ENCODE measurements at places on chromosomes 7 and 10.

GRCh38 chr7:152076324-152076821, 50.9 kb downstream of the GALNT11 start:
- DNase-seq = peak; percentile 70

GRCh38 chr7:23235813-23236221, 10.8 kb upstream of the GPNMB start:
- DNase-seq = peak; percentile 76

DNA sequence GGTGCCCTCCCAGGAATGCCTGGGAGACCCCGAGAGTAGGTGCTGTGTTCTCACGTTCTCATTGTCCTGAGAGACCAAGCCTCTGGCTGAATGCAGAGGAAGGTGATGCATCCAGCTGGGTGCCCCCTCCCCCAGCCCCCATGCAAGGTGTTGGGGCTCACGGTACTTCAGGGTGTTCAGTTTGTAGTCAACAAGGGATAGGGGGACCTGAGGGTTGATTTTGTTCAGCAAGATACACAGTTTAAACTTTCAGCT, 60.4 kb upstream of the DUSP5 start:
- DNase-seq = no peak

DNA sequence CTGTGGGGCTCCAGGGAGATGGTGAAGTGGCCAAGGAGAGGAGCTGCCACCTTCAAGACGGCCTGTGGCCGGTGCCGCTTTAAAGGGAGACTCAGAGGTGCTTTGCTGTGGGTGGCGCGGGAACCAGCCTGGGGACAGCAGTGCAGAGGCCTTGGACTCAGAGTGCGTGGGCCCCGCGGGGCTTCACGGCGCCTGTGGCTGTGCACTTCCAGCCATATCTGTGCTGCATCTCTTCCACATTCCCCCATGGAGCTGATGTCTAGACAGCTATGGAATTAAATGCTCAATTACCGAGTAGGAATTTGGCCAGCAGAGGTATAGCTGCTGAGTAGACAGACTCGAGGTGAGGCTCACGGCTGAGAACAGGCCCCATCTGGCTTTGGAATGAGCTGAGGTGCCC, 41.7 kb downstream of the HTRA1 start:
- no peak for DNase-seq

GRCh38 chr10:21518149-21518640, 7.3 kb downstream of the SKIDA1 start:
- DNase-seq = peak; percentile 44

DNA sequence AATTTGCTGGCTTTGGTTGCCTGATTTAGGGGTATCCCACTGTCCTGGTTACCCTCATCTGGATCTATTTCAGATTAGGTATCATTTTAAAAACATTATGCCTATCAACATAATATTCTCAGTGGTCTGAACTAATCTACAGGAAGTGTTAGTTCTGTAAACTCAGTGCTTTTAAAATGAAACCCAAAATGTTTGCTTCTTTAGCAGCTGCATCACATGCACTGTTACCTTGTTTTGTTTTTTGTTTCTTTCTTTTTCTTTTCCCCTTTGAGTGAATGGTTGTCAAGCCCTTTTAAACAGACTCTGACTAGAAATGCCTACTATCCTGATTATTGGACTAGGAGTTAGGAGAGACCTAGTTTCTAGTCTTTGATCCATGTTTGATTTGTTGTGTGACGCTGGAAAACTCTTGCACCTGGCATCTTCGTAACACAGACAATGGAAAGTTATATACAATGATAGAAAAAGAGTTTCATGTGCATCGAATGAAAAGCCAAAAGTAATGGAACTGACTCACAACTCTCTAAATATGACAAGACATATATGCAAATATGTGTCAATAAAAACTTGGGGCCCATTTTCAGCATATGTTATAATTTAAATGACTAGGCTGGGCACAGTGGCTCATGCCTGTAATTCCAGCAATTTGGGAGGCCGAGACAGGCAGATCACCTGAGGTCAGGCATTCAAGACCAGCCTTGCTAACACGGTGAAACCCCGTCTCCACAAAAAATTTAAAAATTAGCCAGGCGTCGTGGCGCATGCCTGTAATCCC, 52.3 kb upstream of the STRIP2 start:
- DNase-seq = no peak

GRCh38 chr7:94080551-94080950, 76.4 kb upstream of the BET1 start:
- no peak for DNase-seq

- DNase-seq = no peak
These were observed 83.9 kb downstream of the CHN2 start for GRCh38 chr7:29278337-29279069.

DNA sequence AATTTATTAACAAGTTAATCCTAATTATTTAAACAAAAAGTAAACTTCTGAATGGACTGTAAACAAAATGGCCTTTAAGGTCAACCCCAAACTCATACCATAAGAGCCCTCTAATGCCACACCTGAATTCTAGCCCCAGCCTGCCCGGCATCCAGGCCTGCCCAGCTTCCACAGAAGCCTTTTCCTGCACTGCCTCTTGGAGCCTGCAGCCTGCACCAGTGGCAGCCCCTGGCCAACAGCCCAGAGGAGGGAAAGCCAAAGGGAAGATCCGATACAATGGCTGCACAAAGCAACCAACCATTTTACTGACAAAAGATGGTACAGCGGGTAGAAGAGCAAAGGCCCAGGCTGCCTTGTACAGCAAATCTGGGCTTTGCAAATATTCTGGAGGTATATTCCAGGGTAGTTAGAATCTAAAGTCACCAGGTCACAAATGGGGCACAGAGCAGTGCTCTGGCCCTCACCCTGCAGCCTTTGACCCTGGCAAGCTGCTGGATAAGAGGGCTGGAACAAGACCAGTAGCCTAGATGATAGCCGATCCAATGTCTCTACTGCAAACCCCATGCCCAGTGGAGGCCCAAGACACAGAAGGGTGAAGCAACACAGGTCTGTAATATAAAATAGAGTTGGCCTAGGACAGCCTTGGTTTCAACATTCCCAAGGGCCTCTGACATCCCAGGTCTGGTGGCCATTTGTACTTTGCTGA, 12.5 kb upstream of the CH25H start:
- no peak for DNase-seq

DNA sequence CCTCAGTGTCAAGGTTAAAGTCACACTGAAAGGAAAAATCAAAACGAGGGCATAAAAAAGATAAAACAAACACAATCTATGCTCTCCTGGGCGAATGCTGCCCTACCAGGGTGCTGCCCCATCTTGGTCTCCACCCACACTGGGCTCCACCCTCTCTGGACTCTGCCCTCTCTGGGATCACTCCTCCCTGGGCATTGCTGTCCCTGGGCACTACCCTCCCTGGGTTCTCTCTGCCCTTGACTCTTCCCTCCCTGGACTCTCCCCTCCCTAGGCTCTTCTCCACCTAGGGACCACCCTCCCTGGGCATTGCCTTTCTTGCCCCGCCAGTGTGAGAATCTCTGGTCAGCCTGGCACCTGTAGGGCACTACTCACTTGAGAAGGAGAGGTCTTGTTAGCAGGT, 8.6 kb downstream of the GDF2 start:
- no peak for DNase-seq

- no peak for DNase-seq
These were observed 1.0 kb upstream of the PRKAR2B start for GRCh38 chr7:107043491-107043890.

- peak; percentile 20 for DNase-seq
These were observed 43.2 kb downstream of the CCNY start for GRCh38 chr10:35379226-35380137.

- DNase-seq = peak; percentile 98
These were observed 298.5 kb downstream of the KLF6 start for GRCh38 chr10:3486346-3487065.

DNA sequence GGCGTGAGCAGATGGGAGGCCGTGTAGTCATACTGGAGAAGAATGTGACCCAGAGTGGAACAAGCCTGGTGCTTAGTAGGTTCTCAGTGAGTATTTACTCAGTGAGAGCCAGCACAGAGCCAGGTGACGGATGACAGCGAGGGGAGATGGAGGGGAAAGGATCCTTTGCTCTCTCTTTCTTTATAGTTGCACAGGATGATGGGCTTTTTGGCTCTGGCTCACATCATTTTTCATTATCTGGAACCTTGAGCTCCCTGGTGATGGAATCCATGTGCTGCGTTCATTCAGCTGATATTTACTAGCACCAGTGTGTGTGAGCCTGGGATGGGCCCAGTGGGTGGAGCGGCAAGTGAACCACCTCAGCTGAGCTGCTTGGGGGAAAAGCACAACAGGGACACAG, 17.2 kb downstream of the BTBD16 start:
- DNase-seq = no peak

DNA sequence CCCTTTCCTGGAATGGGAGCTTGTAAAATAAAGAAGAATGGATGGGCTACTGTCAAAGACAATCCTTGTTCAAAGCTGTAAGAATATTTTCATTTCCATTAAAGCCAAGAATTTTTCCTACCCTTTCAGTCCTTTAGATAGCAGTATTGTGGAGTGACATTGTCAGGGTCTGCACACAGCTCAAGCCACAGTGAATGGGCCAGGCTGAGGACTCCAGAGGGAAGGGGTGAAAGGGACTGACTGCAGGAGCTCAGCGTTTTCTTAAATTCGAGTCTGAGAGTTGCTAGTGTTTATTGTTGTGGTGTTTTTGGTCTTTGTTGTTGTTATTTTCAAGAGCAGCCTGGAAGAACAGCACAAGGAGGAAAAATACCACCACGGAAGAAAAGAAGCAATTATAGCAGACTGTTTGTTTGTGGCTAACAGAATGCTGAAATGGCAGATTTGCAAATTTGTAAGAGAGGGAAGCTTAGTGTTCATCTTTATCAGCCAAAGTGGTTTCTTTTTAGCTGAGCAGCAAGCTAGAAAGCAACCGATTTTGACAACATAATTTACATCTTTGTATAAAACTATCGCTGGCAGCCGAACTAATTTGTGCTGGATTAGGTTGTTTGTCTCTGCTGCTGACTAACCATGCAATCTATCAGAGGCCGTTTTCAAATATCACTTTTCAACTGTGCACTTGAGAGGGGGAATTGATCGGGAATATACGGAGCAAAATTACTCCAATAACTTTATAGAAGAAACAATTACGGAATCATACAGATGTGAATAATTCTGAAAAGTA, 192.1 kb downstream of the LRMDA start:
- DNase-seq = no peak

- no peak for DNase-seq
These were observed 5.8 kb upstream of the AMZ1 start for GRCh38 chr7:2681929-2682799.

DNA sequence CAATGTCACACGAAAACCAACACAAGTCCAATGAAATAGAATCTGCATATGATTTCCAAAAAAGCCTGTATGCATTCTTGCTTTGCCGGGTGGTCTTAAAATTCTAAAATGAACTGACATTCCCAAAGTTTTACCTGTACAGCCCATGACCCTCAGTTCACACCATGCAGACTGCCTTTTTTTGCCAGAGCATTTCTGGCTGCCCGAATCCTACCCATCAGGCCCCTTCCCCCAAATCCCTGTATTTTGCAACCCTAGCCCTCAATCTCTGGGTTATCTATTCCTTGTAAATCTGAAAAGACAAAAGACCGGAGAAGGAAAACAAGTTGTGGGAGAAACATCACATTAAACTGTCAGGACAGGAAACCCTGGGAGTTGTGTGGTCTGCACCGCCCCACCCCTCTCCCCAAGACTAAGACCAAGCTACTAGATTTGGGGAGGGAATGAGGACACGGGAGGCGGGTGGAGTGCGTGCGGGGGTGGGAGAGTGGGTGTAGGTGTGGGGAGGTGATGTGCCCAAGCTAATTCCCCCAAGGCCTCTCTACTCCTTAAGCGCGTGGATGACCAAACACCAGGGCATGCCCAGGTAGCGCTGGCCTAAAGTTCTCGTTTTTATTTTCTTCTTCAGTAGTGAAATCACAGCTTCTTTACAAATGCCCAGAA, 1.4 kb downstream of the JCAD start:
- DNase-seq = no peak

DNA sequence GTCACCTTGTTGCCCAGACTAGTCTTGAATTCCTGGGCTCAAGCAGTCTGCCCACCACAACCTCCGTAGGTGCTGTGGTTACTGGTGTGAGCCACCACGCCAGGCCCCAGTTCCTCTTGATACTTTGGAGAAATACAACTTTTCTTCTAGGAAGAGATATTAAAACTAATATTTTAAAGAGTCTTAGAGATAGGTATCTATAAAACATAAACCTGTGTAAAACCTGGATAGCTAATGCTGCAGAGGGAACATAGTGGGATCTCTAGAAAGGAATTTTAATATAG, 4.8 kb upstream of the GDI2 start:
- DNase-seq = no peak

GRCh38 chr7:88355011-88355410, 48.3 kb upstream of the STEAP4 start:
- no peak for DNase-seq

DNA sequence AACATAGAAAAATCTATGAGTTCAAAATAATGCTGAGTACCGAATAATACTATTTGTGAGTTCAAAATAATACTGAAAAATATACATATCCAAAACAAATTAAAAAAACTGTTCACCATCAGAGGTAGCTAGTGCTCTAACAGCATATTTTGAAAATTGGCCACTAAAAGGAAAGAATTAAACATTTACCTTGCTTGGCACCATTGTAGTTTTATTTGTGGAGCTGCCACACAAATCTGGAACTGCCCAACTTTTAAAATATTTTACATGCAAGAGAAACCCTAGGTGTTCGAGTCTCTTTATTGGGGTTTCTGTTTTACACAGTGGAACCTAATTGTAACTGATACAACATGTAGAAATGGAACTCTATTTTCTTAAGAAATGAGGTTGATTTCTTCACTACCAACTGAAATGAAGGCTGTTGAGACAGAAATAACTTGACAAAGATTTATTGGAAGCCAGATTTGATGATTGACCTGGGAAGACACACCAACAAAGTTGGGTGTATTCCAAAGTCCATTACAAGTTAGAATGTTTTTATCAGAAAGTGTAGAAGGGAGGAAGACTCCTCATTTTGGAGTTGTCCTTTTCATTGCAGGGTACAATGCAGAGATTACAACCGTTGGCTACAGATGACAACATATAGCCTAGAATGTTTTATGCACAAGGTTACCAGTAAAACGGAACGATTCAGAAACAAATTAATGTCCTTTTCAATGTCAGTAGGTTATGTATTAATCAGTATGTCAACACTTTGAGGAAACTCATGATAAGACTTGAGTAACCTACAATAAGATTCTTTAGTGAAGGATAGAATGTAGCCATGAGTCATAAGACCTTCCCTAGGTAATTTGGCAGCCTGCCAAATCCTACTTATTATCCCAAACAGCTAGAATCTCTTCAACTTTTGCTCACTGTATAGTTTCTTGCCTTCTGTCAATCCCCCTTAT, 73.8 kb upstream of the PAPSS2 start:
- peak; percentile 92 for DNase-seq

GRCh38 chr7:122273117-122273516, 31.4 kb downstream of the FEZF1 start:
- DNase-seq = no peak

DNA sequence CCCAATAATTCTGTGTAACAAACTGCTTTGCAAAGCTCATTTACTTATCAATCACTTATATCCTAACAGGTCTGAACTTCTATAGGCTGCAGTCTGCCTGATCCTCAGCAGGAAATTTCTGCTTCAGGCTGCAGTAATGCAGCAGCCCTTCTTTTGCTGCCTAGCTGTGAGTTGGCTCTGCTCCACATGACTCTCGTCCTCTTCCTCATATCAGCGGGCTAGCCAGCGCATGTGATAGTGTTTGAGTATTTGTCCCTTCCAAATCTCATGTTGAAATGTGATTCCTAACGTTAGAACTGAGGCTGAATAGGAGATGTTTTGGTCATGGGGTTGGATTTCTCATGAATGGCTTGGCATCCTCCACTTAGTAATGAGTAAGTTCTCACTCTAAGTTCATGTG, 387.8 kb downstream of the SEMA3D start:
- DNase-seq = no peak

- no peak for DNase-seq
These were observed 38.7 kb downstream of the KCNH2 start for GRCh38 chr7:150939466-150939865.

Data from kidney tubule cell (primary cell).